ENCODE measurements at places on chromosomes 11 and 22.

GRCh38 chr22:50091092-50091768 lies 1.4 kb downstream of the MOV10L1 start:
- no peak for DNase-seq

DNA sequence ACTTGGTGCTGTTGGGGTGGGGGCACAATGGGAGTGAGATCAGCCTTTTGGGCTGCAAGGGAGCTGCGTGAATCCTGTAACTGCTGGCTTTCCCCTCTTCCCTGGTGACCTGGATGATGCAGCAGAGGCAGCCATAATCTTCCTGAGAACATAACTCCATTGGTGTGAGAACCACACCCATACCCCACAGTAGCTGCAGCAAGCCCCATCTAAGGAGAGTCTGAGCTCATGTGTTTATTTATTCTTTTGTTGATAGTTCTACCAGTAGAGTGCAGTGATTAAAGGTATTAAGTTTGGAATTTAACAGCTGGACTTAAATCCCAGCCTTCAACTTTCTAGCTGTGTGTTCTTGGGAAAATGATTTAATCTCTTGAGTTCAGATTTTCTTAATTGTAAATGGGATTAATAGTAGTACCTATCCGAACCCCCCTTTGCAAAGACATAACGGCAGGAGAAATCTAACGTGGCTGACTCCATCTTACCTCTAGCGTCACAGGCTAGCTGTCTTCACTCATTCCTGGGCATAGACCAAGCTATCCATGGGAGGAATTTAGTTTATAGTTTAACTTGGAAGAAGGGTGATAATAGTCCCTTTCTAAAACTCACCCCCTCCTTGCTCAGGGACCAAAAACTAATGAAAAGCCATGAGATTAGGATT lies 385.0 kb upstream of the DDI1 start:
- no peak for DNase-seq

DNA sequence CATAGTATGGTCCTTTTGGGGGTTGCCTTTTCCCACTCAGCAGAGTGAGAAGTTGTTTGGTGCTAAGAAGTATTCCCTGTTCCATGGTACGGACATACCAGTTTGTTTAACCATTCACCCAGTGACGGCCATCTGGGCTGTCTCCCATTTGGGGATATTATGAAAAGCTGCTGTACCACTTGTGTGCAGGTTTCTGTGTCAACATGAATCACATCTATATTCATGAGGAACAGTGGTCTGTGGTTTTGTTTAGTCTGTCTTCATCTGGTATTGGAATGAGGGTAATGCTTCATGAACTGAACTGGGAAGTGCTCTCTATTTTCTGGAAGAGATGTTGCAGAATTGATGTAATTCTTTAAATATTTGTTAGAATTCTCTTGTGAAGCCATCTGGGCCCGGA lies 89.5 kb downstream of the TRMU start:
- no peak for DNase-seq

DNA sequence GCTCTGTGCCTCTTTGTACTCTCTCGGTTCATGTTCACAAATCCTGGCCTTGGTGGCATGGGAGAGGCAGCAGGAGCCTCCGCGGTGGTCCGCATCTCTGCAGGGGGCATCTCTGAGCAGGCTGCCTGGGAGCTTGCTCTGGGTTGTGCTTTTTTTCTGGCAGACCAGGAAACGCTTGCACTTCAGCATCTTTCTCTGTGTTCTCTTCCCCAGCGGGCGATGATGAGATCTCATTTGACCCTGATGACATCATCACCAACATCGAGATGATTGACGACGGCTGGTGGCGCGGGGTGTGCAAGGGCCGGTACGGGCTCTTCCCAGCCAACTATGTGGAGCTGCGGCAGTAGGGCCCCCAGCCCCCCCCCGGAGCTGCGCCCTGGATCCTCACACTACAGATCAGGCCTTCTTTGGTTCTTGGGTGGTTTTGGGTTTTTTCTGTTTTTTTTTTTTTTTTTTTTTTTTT lies 36.5 kb downstream of the CTTN start:
- DNase-seq: no peak
